Sciatic nerve (tissue), 2 donors: ENCODE measurements at places on chromosomes 3 and 15. TPM values are rescaled to one million over a fixed set of nuclear protein-coding genes. Genes with fewer than 3 reads are reported as not detected.

CMTM8 gene
- 7.6 TPM for total RNA-seq

DISP2 gene
- total RNA-seq: 2.1 TPM

NMNAT3 gene
- 8.6 TPM for total RNA-seq

PARP15 gene
- 3.3 TPM for total RNA-seq

AADACL2 gene
- not detected for total RNA-seq

GPR149 gene
- total RNA-seq: not detected

CISH gene
- 10.6 TPM for total RNA-seq

SCN11A gene
- 0.71 TPM for total RNA-seq

LMCD1 gene
- total RNA-seq: 68.7 TPM

APOD gene
- total RNA-seq: 6,445 TPM

IL16 gene
- 54.0 TPM for total RNA-seq

DPPA2 gene
- not detected for total RNA-seq

HTR3E gene
- total RNA-seq: not detected

ST3GAL6 gene
- 25.1 TPM for total RNA-seq

P3H2 gene
- 18.9 TPM for total RNA-seq

ITIH1 gene
- not detected for total RNA-seq

ADAMTS7 gene
- total RNA-seq: 16.6 TPM

AP3B2 gene
- total RNA-seq: 2.4 TPM

RTP1 gene
- total RNA-seq: not detected

CTXN2 gene
- total RNA-seq: not detected

PRR20G gene
- not detected for total RNA-seq

GUCA1C gene
- total RNA-seq: not detected

WDR93 gene
- total RNA-seq: not detected

PAQR9 gene
- 0.13 TPM for total RNA-seq

APEH gene
- total RNA-seq: 51.0 TPM

SCG3 gene
- total RNA-seq: 0.13 TPM

HEXA gene
- 102 TPM for total RNA-seq

BFSP2 gene
- not detected for total RNA-seq

SERPINI2 gene
- not detected for total RNA-seq

CILP gene
- 37.9 TPM for total RNA-seq

ZDHHC19 gene
- not detected for total RNA-seq

PLA2G4D gene
- total RNA-seq: not detected

PAQR5 gene
- total RNA-seq: 6.5 TPM

SLC4A7 gene
- 52.2 TPM for total RNA-seq

PLSCR4 gene
- 242 TPM for total RNA-seq

SPINK8 gene
- not detected for total RNA-seq

RBMS3 gene
- total RNA-seq: 161 TPM
